ENCODE measurements at places on chromosomes 2 and 18.

DNA sequence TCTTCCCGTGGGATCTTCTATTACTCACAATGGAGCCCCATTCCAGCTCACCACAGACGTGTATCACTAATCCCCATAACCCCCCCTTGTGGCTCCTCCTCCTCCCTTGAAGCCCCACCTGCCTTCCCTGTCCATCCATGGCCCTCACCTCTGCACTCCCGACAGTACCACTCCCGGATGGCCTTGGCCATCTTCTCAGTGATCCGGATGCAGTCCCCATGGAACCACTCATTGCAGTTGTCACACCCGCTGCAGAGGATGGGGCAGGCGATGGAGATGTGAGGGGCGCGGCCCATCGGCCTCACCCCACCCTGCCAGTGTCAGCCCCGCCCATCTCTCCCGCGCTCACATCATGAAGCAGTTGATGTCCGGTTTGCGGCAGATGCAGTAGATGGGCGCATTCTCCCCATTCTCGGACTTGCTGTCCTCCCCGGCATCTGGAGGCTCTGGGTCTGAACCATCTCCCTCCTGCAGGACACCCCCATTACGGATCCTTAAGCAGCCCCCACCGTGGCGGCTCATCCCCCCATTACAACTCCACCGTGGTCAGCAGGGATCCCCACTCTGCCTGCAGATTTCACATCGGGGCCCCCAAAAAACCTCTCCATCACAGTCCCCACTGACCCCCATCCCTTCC is 983 bp downstream of the CXXC1 start:
- DNase-seq = no peak

DNA sequence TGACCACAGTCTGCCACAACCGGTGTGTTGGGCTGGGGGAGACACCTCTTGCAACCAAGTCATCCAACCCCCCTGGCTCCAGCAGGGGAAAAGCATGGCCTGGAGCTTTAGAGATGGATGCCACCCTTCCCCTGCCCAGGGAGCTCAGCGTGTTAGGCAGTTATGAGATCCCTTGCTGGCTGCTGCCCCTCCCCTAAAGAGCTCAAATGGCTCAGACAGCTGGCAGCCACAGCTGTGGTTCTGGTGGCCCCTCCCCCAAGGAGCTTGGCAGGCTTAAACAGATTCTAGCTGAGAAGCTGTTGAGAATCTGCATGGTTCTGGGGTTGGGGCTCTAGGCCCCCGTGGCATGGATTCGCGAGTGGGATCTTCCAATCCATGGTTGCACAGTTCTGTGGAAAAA is 64.7 kb downstream of the TEX51 start:
- DNase-seq = no peak

DNA sequence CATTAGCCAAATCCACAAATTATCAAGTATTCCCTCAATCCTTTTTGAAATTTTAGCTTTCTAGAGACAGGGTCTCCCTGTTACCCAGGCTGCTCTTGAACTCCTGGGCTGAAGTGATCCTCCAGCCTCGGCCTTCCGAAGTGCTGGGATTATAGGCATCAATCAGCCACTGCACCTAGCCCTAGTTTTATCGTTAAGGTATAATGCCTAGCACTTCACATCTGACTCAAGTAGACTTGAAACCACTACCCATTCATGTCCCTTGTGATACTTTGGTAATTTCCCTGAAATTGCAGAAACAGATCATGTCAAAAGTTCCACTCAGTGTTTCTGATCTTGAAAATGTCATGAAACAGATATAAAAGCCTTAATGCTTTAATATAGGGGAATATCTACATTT is 26.3 kb downstream of the MEX3C start:
- no peak for DNase-seq

DNA sequence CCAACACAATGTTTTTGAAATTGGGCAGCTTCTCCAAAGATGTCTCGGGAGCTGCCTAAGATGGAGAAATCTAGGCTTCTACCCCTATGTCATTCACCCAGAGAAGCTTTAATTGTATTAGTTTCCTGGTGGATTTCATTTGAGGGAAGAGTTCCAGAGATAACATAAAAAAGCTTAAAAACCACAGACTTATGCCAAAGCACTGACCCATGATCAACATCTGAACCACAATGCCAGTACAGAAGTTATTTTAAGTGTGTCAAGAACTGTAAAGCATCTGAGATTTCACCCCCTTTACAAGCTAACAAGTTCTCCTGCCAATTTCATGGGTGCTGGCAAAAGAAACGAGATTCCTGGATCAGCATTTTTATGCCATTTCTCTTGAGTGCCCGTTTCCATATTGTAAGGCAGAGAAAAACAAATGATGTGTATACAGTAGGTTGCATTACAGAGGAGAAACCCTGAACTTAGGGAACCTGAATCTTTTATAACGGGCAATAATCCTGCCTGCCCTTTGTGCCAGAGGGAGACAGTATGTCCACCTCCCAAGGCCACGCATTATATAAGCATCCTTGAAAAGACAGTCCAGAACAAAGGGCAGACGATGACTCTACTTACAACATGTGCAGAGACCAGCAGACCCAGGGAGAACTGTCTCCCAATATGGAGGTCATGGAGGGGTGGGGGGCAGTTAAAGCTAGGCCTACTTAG is 44.1 kb downstream of the MREG start:
- no peak for DNase-seq

DNA sequence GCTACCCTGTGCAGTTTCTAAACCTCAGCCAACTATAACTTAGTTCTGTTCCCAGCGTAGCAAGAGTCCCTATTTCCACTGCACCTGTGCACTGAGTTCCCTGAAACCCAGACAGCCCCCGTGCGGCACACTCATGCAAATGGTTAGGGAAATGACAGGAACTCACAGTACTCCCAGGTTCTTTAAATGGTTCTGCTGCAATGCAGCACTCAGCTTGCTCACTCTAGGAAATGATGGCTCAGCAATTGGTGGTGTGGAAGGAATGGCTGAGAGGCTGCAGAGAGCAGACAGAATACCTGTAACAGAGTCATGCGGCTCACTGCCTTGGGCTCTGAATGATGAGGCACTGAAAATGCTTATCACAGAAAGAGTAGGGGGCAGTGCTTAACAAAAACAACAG is 143.0 kb downstream of the RAD51AP2 start:
- no peak for DNase-seq

GRCh38 chr2:86336675-86337243 is 667 bp downstream of the REEP1 start:
- DNase-seq = no peak

DNA sequence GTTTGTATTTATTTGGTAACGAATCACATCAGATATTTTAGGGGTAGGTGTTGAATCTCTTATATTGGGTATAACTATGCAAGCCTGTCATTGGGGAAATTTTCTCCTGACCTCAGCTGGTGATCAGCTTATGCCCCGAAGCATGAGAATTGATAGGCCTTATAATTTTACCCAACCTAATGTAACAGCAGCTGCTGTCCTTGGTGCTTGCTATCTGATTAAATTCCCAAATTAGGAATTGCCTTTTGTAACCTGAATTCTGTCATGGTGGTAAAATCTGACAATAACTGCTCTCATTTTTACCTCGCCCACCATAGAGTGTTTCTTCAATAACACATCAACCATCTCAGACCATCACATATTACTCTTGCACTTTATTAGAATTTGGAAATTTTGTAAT is 1542.6 kb upstream of the PIK3C3 start:
- no peak for DNase-seq

DNA sequence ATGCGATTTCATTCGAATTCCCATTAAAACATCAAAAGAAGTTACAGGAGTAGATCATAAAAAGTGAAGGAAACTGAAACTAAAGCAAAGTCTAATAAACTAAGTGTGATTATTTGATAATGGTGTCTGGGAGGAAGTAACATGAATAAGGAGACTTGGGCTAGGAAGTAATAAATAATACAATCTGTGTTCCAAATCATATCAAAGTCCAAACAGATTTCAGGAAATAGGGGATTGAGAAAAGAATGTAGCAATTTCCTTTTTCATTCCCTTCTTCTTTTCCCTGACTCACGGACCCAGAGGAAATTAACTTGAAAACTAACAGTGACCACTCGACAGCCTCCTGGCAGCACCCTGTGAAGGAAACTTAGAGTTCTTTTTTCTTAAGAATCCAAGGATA is 758.4 kb upstream of the GCFC2 start:
- DNase-seq = no peak

GRCh38 chr2:60823694-60824305 is 57.6 kb upstream of the REL start:
- no peak for DNase-seq

DNA sequence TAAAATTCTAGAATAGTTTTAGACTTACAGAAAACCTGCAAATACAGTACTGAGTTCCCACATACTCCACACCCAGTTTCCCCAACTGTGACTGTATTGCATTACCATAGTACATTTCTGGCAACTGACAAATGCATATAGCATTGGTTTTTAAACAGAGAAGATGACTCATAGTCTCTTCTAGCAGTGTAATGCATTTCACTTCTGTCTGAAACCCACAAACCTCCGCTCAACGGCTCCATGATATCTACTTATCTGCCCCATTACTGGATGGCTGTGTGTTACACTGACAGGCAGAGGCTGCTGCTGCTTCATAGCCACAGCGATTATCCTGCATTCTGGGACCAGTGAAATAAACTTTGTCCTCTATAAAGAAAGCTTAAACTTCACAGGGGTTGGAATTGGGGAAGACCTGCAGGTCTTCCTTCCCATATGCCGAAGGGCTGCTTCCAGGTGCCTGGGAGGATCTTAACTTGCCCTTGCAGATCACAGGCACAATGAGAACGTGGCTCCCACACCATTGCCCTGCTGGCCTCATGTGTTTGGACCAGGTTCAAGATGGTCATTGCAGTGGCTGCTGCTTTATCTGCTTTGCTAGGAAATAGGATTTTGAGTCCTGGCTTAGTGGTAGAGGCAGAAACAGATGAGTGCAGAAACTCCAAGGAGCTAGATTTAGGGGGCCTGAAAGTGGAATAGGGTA is 742.6 kb upstream of the HS6ST1 start:
- DNase-seq = no peak

DNA sequence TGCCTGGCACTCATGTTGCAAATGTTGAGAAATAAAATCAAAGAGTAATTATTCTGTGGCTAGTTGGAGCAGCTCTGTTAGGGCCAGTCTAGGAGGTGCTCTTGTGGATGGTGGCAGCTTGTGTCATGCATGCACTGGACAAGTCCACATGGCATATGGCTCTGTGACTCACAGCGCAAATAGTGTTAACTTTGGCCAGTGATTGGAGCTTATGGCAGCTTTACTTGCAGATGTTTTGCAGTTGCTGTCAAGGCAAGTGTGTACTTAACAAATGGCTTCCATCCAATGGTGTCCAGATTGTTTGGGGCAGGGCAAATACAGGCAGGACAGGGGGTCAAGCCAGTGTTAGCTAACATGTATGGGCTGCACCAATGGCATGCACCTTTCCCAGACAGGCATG is 26.1 kb upstream of the TMX3 start:
- DNase-seq = no peak

GRCh38 chr18:27600245-27600644 is 415.1 kb upstream of the CHST9 start:
- DNase-seq = no peak

DNA sequence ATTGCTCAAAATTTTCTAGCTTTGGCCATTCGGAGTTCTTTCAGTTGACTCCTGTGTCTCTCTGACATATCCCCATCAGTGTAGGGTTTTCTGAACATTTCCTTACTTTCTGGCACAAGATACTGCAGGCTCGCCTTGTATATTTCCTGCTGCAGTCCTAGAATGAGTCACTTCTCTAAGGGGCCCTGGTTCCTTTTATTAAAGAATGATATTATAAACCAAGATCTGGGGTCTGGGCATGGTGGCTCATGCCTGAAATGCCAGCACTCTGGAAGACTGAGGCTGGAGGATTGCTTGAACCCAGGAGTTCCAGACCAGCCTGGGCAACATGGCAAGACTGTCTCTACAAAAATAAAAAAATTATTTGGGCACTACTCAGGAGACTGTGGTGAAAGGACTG is 3.0 kb upstream of the RPL37A start:
- no peak for DNase-seq

DNA sequence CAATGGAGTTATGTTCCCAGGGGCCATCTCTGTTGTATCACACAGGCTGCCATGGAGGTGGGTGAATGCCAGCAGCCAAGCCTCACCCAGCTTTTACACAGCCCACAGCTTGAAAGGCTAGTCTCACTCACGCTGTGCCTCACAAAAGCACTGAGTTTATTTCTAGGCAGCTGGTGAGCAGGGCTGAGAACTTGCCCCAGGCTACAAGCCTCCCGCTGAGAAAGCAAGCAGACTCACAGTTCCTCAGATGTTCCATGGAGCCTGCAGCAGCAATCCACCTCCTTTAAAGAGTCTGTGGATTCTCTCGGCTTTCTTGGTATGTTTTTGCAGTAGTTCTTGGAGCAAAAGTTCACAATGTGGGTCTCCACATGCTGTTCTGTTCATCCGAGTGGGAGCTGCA is 40.9 kb upstream of the ALKAL2 start:
- no peak for DNase-seq

DNA sequence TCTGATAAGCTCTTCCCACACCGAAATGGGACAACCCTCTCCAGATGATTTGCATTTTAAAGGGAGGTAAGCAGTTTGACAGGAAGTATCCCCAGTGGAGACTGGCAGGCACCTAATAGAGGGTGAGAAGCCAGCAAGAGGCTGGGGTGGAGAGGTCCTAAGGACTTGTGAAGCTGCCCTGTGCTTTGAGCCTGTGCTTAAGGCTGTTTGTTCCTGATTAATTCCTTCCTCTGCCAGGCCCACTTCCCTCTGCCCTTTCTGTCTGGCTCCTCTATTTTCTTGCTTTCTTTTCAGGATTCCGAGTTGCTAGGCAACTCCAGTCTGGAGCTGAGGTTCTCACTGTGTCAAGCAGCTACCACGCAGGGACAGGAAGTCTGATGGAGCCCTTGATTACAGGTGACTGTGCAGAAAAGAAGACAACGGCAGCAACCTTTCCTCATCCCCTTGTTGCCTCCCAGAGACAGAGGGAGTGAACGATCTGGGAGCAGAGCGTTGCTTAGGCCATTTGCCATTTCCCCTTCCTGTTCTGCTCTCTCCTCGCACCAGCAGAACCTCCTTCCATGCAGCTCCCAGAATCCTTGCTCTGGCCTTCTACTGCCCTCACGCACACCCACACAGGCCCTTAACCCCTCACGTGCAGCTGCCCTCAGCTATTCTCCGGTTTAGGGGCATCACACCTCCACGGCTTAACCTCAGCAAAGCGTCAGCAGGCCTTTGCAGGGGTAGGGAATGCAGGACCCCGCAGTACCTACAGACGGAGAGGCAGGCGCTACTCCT is 103.6 kb upstream of the CELF4 start:
- DNase-seq = no peak

GRCh38 chr18:59950215-59950944 is 50.6 kb downstream of the PMAIP1 start:
- DNase-seq = no peak

DNA sequence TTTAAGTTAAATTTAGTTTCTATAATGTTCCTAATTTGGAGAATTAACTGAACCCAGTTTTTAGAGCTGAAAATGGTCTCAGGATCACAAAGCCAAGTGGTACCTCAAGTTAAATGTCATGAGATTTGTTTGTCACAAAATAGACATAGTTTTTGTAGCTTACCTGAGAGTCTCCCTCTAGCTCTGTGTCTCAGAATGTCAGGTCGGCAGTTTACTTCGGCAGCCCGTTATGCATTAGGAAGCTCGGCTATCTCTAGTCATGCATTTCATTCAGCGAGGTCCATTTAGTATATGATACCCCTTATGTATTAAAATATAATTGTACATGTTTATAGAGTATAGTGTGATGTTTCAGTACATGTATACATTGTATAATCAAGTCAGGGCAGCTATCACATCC is 155.6 kb downstream of the EML6 start:
- no peak for DNase-seq

All from T-helper 17 cell (primary cell).